Airway epithelial cell (primary cell): ENCODE measurements at places on chromosomes 7 and 10. TPM values are rescaled to one million over a fixed set of nuclear protein-coding genes. Genes with fewer than 3 reads are reported as not detected.

Gene CHN2
- total RNA-seq, result not detected in 2 replicates

Gene GPR15LG
- 44.5 and 87.7 TPM in 2 replicates for total RNA-seq

Gene SERPINE1
- total RNA-seq, result 166 and 251 TPM in 2 replicates

Gene SLC37A3
- 23.6 and 25.0 TPM in 2 replicates for total RNA-seq

Gene ANLN
- 90.5 and 116 TPM in 2 replicates for total RNA-seq

Gene COA1
- total RNA-seq, result 49.3 and 65.3 TPM in 2 replicates

Gene SPDYE2
- total RNA-seq, result not detected in 2 replicates

Gene TRUB1
- 28.5 and 31.1 TPM in 2 replicates for total RNA-seq

Gene BZW2
- 132 and 142 TPM in 2 replicates for total RNA-seq

Gene SLC39A12
- total RNA-seq, result not detected in 2 replicates

Gene PSTK
- total RNA-seq, result 2.5 and 7.1 TPM in 2 replicates

Gene HOXA6
- not detected in 2 replicates for total RNA-seq

Gene MET
- total RNA-seq, result 47.7 and 66.9 TPM in 2 replicates

Gene CUL2
- 13.5 and 17.7 TPM in 2 replicates for total RNA-seq

Gene PCLO
- total RNA-seq, result 3.1 and 3.7 TPM in 2 replicates

Gene COMMD3
- total RNA-seq, result 27.4 and 36.0 TPM in 2 replicates

Gene RET
- 0.35 and 0.37 TPM in 2 replicates for total RNA-seq

Gene AKR1C8
- not detected in 2 replicates for total RNA-seq

Gene MYO3A
- not detected in 2 replicates for total RNA-seq

Gene BTBD16
- 0.14 and 0.42 TPM in 2 replicates for total RNA-seq
